Large intestine (tissue), 12 donors: ENCODE measurements at places on chromosomes 12 and 14.

GRCh38 chr14:50820786-50821509 lies 10.0 kb downstream of the NIN start:
- no peak for DNase-seq

GRCh38 chr12:64752833-64753238 lies 6.4 kb downstream of the GNS start:
- DNase-seq, result no peak

GRCh38 chr12:127629066-127629820 lies 637.7 kb upstream of the TMEM132C start:
- DNase-seq, result no peak

DNA sequence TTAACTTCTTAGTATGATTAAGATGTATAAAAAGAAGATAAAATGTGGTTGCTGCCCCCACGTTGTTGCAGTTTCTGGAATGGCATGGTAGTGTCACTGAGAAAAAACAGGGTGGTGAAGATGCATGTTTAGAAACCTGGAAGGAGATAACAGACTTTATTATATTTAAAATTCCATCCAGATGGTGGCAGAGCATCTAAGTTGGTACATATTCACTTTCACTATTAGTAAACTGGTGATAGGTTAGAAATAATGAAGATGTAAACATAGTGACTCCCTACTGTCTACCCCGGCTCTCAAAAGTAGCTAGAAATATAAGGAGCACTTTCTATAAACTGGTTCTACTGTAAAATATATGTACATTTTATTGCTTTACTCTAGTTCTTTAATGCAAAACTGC lies 279.3 kb downstream of the NPAS3 start:
- DNase-seq, result no peak

GRCh38 chr14:102933618-102934231 lies 11.3 kb downstream of the AMN start:
- no peak for DNase-seq

- DNase-seq, result peak; percentile 22
These were observed 653.9 kb upstream of the TBX3 start for GRCh38 chr12:115337693-115338543.

DNA sequence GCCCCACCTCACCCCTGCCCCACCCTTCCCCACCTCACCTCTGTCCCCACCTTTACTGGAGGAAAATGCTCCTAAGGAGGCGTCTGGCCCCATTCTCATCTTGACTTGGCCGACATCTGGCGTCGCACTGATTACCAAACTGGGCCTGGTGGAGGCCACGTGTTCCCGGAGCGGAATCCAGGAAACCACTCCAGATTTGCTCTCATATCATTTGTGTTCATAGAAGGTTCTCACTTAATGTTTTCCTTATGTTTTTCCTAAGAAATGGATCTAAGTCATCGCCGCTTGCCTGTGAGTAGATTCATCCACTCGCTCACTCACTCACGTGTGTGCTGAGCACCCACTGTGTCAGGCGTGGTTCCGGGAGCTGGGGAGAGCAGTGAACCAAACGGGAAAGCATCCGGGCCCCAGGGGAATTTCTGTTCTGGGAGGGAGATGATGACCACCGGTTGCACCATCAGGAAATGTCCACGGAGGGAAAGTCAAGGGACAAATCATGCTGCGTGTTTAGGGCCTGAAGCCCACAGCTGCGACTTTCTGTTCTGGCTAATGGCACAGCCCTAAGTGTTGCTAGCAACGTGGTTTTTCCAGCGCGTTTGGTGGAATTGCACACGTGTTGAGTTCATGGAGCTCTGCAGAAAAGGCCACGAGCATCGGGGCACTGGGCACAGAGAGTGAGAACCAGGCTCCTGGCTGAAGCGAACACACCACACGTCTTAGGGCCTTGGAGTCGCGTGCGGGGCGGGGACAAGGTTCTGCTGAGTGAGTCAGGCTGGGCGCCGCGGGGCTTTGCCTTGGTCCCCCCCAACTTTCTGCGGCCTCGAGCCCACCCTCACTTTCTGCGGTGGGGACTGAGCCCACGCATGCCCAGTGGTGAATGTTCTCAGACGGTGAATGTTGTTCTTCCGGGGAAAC lies 57.7 kb downstream of the ADGRD1 start:
- DNase-seq, result no peak

DNA sequence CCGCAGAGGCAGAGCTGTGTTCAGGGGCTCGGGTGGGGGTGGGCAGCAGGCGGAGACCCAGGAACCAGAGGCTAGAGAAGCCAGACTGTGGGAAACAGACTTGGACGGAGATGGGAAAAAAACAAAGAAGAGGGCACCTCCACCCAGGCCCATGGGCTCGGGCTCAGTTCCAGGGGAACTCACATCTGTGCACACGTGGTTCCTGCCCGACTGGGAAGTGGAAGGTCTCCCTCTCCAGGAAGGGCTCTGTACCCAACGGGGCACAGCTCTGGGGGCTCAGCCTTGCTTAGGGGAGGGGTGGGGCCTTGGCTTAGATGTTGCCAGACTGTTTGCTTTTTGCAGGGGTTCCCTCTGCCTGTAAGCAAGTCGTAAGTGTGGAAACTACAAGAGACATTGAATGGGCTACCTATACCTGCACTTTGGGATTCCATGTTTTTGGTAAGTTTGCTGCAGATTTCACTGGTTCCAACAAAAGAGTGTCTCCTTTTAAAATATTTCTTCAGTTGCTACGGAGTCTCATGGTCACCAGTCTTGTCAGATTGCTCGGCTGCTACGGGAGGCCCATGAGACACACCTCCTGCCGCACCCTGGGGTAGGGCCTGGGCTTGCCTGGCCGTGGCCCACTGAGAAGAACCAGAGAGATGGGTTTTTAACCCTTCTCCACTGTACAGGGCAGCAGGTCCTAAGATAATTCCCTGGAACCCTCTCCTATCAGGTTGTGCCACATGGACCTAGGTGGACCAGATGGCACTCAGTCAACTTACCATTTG lies 127.6 kb upstream of the EVL start:
- peak; percentile 33 for DNase-seq

- DNase-seq, result no peak
These were observed 11.0 kb upstream of the RPS6KL1 start for GRCh38 chr14:74934041-74934440.

DNA sequence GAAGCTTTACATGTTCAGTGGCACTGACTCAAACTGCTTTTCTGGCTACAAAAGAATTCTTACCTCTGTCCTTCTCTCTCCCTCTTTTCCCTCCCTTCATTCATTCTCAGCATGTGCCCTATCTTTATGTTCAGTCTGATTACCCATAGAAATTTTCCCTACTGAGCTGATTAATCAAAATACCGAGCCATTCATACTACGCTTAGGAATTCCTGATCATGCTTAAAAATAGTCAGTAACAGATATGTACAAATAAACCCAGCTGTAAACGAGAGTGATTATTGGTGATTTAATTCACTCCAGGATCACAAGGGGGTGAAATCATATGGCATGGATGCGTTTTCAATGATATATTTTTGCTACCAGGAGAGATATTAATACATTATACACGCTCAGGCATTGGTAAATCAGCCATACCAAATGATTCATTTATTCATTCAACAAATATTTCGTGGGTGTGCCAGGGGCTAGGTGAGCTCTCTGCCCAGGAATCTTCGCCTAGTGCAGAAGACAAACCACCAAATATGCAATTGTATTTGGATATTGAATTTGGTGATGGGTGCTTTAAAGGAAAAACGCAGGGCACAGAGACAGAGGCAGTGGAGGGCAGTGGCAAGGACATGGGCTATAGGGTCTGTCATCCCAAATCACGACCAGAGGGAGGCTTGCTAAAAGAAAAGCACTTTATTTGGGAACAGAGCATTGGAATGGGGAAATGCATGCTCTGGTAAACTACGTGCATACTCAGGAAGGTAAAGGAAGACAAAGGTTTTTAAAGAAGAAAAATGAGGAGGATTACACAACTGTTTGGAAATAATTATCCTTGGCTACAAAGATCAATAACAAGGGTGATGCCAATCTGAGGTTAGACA lies 13.9 kb upstream of the VRK1 start:
- DNase-seq, result no peak

DNA sequence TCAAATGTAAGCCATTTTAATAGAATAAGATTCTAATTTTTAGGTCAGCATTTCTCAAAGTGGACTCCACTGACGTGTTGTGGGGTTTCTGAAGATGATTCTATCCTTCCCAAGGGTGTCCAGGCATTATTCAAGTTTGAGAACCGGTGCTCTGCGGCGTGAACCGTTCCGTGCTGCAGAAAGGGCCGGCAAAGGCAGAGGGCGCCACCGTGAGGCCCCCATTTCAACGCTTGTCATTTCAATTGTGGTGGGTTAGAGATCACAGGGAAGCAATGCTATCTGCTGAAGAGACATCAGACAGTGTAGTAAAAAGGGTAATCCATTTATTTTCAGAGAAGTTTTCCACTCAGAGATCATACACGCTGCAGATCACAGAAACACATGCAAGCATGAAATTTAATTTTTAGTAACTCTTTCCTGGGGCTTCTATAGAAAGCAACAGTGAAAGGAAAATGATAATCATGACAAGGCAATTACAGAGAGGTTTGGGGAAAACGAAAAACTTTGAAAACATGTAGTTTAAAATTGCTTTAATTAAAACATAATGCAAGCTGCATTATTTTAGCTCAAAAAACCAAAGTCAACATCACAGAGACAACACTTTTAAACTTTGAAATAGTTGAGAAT lies 201.7 kb downstream of the EXOC5 start:
- DNase-seq, result peak; percentile 24

DNA sequence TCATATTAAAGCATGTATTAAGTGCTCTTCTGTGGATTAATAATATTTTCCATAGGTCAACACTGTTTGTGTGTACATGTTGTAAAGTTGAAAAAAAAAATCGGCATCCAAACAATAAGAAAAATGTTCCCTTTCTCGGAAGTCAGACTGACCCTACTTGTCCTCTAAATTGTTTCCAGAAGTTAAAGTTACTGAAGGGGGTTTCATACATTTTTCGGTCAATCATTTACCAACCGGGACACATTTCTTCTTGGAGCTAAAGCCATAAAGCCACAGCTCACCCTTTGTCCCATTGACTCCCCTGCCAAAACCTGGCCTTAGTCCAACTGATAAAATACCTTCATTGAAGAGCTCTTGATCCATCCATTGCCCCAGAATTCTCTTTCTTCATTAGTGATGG lies 230.0 kb downstream of the ANO2 start:
- peak; percentile 90 for DNase-seq

GRCh38 chr12:40980427-40980961 lies 207.6 kb upstream of the PDZRN4 start:
- no peak for DNase-seq

- no peak for DNase-seq
These were observed 147.3 kb downstream of the RBM19 start for GRCh38 chr12:113818833-113819232.

- DNase-seq, result peak; percentile 3
These were observed 401.4 kb downstream of the RPL10L start for GRCh38 chr14:46250113-46250703.

DNA sequence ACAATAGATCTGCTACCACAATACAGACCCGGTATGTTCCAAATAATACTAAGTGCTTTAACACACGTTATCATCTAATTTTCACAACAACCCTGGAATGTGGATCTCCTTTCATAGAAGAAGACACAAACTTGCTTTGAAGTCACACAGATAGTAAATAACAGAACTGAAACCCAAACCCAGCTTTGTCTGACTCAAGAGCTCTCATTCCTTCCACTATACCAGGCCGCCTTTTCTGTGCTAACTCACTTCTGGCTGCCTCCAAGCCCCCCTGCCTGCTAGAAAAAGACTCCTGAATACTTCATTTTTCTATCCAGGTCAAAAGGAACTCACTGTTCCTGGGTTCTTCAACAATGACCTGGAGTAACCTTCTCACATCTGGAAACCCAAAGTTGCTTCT lies 37.8 kb downstream of the PRPF40B start:
- DNase-seq, result no peak

DNA sequence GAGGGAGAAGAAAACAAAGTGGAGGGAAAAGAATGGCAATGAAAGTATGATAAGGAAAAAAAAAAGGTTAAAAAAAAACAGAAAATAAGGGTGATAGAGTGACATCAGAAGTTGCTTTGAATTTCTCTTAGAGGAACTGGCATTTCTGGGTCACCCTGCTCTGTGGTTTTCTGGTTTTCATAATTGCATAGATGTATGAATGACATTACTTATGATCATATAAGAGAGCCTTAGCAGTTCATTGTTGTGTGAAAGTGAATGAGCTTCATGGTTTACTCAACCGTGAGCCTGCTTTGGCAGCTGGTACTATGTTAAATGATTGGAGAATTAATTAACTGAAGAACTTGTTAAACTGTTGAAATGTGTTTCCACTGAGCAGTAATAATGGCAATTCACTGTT lies 336.4 kb upstream of the FBXO33 start:
- DNase-seq, result no peak
